DMS53 (cell line): ENCODE measurements at places on chromosomes 12 and 14.

DNA sequence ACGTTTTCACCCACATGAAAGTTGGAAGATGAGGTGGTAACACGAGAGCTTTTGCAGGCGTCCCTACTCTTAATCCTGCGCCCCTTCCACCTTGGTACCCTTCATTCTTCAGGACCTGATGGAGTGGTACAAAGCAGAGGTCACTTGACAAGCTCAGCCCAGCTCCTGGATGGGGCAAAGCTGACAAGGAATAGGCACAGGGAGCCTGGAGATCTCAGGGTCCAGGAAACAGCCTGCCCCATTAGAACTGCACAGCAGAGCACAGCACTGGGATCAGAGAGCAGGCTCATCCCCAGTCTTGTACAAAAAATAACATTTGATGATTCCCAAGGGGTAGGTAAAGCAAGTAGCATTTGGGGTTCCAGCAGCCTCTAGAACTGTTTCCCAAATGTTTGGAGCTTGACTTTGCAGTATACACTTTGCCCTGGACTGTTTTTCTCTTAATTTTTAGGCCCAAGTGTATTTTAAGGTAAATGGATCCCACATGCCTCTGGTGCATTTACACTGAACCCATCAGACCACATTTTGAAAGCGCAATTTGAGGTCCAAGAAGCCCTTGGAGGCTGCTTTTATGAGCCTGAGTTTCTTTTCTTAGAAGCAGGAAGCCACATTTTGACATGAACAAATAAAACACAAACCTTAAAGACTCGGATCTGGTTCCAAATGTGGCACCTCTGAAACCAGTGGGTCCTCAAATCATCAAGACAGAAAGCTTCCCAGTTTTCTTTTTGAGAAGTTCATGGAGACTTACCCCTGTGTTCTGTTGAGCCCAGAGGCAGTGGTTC, 633 bp downstream of the TC2N start:
- no peak for DNase-seq

- no peak for DNase-seq
These were observed 339.7 kb upstream of the FLRT2 start for GRCh38 chr14:85190251-85190650.

DNA sequence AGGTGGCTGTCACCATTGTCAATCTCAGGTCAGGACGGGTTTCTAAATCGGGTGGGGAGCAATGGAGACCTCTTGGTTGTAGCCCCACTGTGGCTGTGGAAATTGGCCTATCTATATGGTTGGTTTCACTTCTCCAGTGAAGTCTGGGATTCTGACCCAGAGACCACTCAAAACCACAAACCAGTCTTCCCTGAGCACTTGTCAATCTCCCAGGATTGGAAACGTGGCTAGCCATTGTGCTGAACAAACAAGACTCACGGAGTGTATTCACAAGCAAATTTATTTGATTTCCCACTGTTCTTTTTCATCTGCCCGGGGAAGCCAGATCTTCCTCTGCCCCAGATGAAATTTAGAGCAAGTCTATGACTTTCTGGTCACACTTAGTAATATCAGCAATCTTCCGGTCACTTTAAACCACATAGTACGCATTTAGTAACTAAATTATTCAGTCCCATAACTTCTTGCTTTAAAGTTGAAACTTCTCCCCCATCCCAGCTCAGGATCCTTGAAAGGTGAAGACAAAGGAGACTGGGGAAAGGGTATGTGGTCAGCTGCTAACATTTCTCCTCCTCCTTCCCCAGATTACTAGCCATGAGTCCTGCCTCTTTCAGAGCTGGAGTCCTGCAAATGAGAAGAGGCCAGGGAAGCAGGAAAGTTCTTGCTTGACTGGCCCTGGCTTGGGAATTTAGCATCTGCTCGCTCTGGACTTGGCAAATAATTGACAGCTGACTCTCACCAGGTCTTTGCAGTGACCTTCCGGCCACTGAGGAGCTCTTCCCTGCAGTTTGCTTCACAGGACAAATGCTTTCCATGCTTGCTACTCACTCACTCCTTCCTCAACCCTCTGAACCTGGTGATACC, 123.2 kb upstream of the MAX start:
- peak; percentile 61 for DNase-seq

GRCh38 chr12:104010121-104010520, 39.9 kb downstream of the GLT8D2 start:
- no peak for DNase-seq

DNA sequence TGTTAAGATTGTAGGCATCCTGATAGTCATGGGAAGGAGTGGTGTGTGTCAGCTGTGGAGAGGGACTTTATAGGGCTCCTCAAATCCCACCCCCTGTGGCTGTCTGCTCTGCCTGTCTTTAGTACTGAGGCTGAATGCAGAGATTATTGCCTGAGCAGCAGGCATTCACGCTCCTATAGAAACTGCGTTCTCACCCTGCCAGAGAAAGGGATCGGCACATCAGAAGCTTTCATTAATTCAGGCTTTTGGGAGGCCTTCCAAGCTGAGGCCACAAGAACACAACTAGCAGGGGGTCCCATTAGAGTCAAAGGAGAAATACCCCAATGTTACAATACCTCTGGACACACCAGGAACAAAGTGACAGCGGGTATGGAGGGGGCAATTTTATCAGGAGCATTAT, 12.6 kb downstream of the KCNK10 start:
- no peak for DNase-seq

GRCh38 chr14:45267071-45267470, 14.1 kb upstream of the MIS18BP1 start:
- no peak for DNase-seq

GRCh38 chr12:57777911-57778310, 4.7 kb upstream of the TSFM start:
- DNase-seq: no peak

- peak; percentile 35 for DNase-seq
These were observed 42.8 kb downstream of the NKX2-1 start for GRCh38 chr14:36477266-36477665.

DNA sequence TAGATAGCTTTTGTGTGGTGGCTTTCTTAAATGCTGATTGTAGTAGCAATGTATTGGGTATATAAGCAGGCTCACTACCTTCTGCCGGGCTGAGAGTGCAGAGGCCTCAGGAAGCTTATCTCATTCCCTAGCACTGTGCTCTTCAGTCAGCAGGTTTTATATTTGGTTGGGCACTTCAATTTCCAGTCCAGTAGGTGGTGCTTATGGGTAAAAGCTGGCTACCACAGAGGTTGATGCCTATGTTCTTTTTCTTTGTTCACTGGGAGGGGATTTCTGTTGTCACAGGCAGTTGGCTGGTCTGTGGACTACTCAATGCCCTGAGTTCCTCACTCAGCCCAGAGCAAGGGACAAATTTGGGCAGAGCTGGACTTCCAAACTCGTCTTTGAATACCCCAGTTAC, 43.0 kb upstream of the GLIPR1 start:
- peak; percentile 17 for DNase-seq

- DNase-seq: no peak
These were observed 11.5 kb downstream of the FAIM2 start for GRCh38 chr12:49892084-49892731.

- DNase-seq: peak; percentile 90
These were observed 599 bp upstream of the TRHDE start for GRCh38 chr12:72271451-72272090.

GRCh38 chr12:104686196-104686595, 229.4 kb downstream of the CHST11 start:
- DNase-seq: peak; percentile 65

DNA sequence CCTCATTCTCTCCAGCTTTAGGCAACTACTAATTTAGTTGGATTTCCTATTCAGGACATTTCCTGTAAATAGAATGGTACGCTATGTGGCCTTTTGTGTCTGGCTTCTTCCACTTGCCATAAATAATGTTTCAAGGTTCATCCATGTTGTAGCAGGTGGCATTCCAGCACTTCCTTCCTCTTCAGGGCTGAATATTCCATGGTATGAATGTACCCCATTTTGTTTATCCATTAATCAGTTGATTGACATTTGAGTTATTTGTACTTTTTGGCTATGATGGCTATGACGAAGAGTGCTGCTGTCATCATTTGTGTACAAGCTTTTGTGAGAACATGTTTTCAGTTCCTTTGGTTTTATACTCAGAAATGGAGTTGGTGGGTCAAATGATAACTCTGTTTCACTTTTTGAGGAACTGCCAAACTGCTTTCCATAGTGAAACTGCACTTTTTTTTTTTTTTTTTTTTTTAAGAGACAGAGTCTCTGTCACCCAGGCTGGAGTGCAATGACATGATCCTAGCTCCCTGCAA, 6.5 kb upstream of the CDK2AP1 start:
- no peak for DNase-seq

DNA sequence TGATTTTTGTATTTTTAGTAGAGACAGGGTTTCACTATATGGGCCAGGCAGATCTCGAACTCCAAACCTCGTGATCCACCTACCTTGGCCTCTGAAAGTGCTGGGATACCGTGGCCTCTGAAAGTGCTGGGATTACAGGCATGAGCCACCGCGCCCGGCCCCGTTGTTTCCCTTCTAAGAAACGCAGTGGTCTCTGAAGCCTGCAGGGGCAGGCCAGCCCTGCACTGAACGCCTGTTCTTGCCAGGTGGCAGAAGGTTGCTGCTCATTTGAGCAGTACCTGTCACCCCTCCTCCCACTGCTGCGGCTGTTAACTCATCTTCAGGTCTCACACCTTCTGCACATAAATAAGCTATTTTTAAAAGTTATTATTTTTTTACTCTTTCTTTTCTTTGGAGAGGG, 24.3 kb downstream of the GPRC5A start:
- DNase-seq: peak; percentile 45

DNA sequence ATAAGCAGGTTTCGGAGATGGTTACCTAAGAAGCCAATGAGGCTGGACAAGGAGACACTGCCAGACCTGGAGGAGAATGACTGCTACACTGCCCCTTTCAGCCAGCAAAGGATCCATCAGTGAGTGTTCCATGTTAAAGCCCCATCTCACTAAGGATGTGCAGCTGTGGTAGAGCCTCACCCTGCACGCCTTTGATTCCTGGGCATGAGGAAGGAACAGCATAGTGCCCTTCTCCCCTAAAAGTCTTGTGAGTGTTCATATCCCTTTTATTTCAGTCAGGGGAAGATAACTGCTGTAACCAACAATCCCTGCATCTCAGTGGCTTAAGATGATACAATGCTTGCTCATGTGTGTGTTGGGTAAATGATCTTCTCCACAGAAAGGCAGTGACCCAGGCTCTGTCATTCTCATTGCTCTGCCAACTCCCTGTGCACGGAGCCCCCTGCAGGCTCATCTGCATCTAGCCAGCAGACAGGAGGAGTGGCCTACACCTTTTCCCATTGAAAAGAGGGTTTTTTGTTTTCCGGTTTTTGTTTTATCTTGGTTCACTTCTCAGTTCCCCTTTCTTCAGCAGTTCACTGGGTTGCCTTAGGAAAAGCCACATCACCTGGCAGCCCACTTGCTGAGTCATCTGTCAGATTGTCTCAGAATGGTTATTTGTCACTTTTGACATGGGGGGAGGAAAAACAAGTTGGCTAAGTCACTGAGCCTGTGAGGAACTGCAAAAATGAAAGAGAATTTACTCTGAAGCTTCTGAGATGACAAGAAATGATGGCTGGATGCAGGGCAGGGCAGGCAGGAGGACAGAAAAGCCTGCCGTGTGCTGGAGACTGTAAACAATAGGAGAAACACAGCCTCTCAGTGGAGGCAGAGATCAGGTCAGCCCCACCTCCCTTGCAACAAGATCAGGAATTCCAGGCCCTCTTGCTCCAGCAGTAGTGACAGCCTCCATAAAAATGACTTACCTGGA, 193.3 kb downstream of the ANO4 start:
- peak; percentile 77 for DNase-seq

GRCh38 chr14:57634335-57634734, 140.7 kb upstream of the CCDC198 start:
- DNase-seq: no peak

DNA sequence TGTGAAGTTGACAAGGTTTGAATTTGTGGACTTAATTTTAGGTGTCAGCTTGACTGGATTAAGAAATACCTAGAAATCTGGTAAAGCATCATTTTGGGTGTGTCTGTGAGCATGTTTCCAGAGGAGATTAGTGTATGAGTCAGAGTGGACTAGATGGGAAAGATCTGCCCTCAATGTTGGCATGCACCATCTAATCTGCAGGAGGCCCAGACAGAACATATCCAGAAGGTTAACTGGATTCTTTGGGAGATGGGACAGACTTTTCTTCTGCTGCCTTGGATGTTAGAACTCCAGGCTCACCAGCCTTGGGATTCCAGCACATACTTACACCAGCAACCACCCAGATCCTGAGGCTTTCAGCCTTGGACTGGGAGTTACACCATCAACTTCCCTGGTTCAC, 14.1 kb downstream of the SGPP1 start:
- no peak for DNase-seq

DNA sequence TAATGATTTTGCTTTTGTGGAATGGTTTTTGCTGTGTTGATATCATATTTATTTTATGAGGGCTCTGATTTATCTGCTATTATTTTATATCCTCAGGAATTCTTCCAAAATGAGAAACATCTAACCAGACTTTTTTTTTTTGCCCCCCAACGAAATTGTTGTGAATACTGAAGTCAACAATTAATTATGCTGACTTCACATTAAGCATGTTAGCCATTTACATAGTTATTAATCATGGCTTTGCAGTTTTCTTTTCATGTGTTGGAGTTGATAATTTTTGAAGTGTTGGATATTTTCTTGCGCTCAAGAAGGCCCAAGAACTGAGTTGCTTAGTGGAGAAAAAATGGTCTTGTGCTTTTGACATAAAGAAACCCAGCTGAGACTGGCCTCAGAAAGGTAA, 246.6 kb upstream of the CRY1 start:
- no peak for DNase-seq

GRCh38 chr12:51949342-51950030, 2.0 kb upstream of the ACVR1B start:
- no peak for DNase-seq
